ENCODE measurements at places on chromosomes 16 and 17.

GRCh38 chr16:17654142-17654541 is 183.4 kb upstream of the XYLT1 start:
- DNase-seq: no peak

DNA sequence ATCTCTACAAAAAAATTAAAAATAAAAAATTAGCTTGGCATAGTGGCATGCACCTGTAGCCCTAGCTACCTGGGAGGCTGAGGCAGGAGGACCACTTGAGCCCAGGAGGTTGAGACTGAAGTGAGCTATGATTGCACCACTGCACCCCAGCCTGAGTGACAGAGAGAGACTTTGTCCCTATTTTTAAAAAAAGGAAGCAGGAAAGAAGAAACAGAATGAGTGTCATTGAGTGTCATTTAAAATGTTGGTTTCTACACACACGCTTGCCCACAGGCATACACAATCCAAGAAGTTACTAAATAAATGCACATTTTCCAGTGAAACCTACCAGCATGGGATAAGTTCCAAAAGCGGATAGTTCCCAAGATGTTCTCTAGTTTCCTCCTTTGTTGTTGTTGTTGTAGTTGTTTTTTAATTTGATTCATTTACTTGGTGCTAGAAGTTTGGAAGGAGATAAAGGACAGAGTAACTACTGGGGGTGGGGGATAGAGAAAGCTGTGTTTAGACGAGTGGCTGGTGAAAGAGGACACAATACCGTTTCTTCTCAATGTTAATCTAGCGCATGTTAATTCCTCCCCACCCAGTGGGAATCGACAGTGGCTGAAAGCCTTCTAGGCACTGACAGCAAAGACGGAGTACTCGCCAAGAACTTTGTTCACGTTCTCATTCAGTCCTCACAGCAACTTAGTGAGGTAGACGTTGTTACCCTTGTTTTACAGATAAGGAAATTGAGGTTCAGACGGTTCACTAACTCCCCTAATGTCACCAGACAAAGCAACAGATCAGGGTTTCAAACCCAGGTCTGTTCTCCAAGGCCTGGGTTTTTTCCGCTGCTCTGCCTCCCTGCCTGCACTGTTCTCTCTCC is 17.3 kb downstream of the MRPS23 start:
- DNase-seq: no peak

GRCh38 chr16:16021988-16022682 is 72.7 kb downstream of the ABCC1 start:
- DNase-seq: no peak

DNA sequence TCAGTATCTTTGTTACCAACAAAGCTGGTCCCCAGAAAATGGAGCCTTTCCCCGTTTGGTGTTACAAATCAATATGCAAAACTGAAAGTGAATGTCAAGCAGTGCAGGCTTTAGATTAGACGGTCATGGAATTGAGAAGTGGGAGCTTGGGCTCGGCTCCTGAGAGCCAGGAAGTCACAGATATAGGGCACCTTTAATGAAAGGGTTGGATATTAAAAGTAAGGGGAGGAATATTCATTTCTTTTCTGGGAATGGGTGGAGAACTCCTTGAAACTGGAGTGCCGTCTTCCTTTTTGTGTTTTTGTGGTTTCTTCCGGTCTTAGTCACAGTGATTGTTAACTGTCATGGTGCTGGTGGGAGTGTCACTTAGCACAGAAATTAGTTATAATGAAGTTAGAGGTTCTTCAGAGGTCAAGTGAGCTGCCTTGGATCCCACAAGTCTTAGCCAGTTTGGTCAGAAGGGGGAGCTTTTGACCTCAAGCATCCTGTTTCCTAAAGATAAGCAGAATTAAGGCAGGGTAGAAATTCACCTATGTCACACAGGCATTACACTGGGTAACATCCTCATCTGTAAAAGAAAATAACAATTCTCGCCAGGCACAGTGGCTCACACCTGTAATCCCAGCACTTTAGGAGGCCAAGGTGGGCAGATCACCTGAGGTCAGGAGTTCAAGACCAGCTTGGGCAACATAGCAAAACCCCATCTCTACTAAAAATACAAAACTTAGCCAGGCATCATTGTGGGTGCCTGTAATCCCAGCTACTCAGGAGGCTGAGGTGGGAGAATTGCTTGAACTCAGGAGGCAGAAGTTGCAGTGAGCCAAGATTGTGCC is 9.6 kb upstream of the EIF1 start:
- no peak for DNase-seq

DNA sequence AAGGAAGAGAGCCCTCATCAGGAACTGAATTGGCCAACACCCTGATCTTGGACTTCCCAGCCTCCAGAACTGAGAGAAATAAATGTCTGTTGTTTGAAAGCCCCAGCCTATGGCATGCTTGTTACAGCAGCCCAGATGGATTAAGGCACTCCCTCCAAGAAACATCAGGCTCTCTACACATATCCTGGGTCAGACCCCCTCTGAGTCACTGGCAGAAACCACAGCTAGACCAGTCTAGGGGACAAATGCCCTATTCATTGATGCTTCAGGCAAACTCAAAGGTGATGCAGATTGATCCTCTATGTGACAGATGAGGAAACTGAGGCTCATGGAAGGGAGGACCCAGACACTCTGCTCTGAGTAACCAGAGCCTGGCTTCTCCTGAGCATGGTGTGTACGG is 116.8 kb downstream of the WSCD1 start:
- no peak for DNase-seq

GRCh38 chr17:41549596-41550039 is 21.5 kb upstream of the KRT19 start:
- no peak for DNase-seq

DNA sequence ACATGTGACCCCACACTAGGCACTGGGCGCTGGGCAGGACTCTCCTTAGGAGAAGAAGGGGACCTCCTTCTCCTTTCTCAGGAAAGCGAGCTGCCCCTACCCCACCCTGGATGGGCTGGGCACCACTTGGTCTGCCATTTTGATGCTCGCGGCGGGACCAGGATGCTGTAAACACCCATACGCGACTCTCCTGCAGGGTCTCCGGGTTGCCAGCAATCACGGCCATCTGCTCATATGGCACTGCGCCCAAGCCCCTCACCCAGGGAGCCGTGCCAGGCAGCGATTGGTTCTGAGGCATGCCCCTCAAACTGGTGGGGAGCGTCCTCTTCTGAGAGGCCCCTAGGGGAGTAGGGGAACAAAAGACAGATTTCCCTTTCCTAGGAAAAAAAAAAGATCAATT is 99.0 kb downstream of the C16orf78 start:
- DNase-seq: no peak

GRCh38 chr16:83895942-83896341 is 3.0 kb upstream of the MLYCD start:
- DNase-seq: no peak

- DNase-seq: no peak
Measured at GRCh38 chr16:58024486-58025350, 836 bp upstream of the MMP15 start.

DNA sequence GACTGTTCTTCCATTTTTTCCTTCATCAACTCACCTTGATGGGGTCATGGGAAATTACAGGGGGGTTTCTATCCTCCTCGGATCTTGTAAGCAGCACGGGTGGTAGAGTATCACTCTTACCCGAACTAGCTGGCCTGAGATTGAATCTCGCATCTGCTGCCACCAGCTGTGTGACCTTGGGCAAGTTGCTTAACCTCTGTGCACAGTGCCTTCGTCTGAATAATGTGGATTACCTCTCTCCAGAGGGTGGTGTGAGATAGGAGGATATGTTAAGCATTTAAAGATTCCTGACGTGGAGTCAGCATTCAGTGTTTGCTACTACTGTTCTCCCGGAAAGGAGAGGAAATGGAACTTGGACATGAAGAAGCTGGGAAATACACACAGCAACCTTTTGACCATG is 24.4 kb downstream of the LASP1 start:
- no peak for DNase-seq

- DNase-seq: no peak
Measured at GRCh38 chr17:38538906-38539305, 66.8 kb downstream of the SRCIN1 start.

DNA sequence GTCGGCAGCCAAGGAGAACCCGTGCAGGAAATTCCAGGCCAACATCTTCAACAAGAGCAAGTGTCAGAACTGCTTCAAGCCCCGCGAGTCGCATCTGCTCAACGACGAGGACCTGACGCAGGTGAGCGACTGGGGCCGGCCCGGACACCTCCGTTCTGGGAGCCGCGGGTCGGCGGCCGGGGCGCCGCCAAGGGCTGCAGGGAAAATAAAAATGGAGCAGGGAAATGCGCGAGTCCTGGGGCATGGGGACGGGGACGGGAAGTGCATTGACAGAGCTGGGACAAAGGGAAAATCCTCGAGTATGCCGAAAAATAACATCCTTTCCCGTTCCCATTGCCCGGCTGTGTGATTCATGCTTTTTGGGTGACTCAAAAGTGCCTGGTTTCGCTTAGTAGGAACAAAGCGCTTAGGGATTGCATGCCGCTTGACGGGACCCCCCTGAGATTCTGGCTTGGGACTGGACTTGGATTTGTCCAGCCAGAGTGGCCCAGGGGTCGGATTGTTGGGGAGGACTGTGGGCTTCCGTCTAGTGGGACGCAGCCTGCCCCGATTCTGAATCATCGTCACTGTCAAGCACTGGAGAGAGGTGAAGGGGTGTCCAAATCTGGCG is 699 bp downstream of the MPRIP start:
- DNase-seq: no peak

- DNase-seq: no peak
Measured at GRCh38 chr17:17693253-17694168, 12.3 kb downstream of the RAI1 start.

- no peak for DNase-seq
Measured at GRCh38 chr16:66471716-66472393, 44.8 kb downstream of the BEAN1 start.

All from AG04449 (cell line).